ENCODE measurements at places on chromosomes 7 and 10. TPM values are rescaled to one million over a fixed set of nuclear protein-coding genes. Genes with fewer than 3 reads are reported as not detected.

Gene STEAP1
- total RNA-seq, result 26.5 TPM

Gene MBL2
- total RNA-seq, result not detected

Gene ZNF488
- total RNA-seq, result not detected

Gene GIMAP8
- not detected for total RNA-seq

Gene CC2D2B
- total RNA-seq, result not detected

Gene BMS1
- total RNA-seq, result 13.0 TPM

Gene MYOZ1
- total RNA-seq, result not detected

Gene WNT16
- not detected for total RNA-seq

Gene KAZALD1
- total RNA-seq, result 9.8 TPM

Gene ZNF511
- total RNA-seq, result 37.9 TPM

Gene FAM25G
- not detected for total RNA-seq

Gene LEP
- not detected for total RNA-seq

Gene AGR2
- not detected for total RNA-seq

Gene ABCC2
- total RNA-seq, result under 0.01 TPM

Gene HTRA1
- total RNA-seq, result 49.6 TPM

Gene ANKRD30A
- not detected for total RNA-seq

Gene C10orf62
- not detected for total RNA-seq

Gene BHLHA15
- total RNA-seq, result not detected

Gene C10orf105
- not detected for total RNA-seq

Gene CPA2
- total RNA-seq, result not detected

Gene CALML5
- not detected for total RNA-seq

Gene GDF2
- not detected for total RNA-seq

Gene NPY4R
- total RNA-seq, result not detected

Gene NACAD
- total RNA-seq, result 3.5 TPM

Gene GFRA1
- total RNA-seq, result 0.18 TPM

Gene SLC18A3
- not detected for total RNA-seq

Gene CCL24
- total RNA-seq, result not detected

Gene OIT3
- not detected for total RNA-seq

Gene OR9A2
- not detected for total RNA-seq

Gene GPR26
- not detected for total RNA-seq

Gene PTER
- total RNA-seq, result 6.1 TPM

Gene SFR1
- total RNA-seq, result 11.0 TPM

Gene ANLN
- 137 TPM for total RNA-seq

Gene SHTN1
- total RNA-seq, result 1.6 TPM

Gene ADRB1
- not detected for total RNA-seq

Gene PRSS37
- total RNA-seq, result not detected

Gene ARMC3
- not detected for total RNA-seq

Gene TSPAN12
- 1.1 TPM for total RNA-seq

Gene PPP1R3A
- not detected for total RNA-seq

Gene PDZD7
- total RNA-seq, result 2.6 TPM

Gene EVX1
- not detected for total RNA-seq

Gene RBP4
- total RNA-seq, result not detected

Gene KEL
- total RNA-seq, result not detected

Gene PNLIPRP1
- total RNA-seq, result not detected

Gene EXOC4
- 41.6 TPM for total RNA-seq

Gene OR2F1
- total RNA-seq, result not detected

Gene ZNF239
- total RNA-seq, result 5.1 TPM

Gene PSMA2
- 123 TPM for total RNA-seq

Gene MRC1
- not detected for total RNA-seq

Gene SPDYE18
- not detected for total RNA-seq

Data from myometrial cell (primary cell).